ENCODE measurements at places on chromosomes 11 and 22. TPM values are rescaled to one million over a fixed set of nuclear protein-coding genes. Genes with fewer than 3 reads are reported as not detected.
A peak's percentile ranks its signal among the peaks of the same experiment; 100 is the strongest.

The OR51B2 gene
- total RNA-seq = not detected

The LYVE1 gene
- 9.7 TPM for total RNA-seq

The OR2AG2 gene
- not detected for total RNA-seq

The MYOD1 gene
- total RNA-seq = not detected

The HTR3A gene
- total RNA-seq = not detected

DNA sequence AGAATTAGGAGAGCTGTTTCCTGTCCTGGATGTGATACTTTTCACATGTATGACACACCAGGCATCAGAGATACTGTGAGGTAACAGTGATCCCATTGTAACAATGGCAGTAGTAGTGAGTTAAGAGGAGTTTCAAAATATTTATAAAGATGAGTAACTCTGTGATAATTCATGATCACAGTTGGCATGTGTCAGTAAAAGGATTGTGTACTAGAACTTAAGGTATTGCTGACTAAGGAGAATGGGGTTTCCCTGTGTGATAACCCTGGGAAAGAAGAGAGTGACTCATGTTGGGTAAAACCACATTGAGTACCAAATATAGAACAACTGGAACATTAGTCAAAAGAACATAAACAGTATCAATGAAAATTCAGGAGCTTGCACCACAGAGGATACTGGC is 22.9 kb upstream of the SLC5A1 start:
- no peaks in the 10 kb centered on the region for H3K27me3 ChIP-seq
- no peak for DNase-seq
- H3K36me3 ChIP-seq = no peaks in the 10 kb centered on the region
- no peaks in the 10 kb centered on the region for H3K4me1 ChIP-seq
- H3K27ac ChIP-seq = no peak overlapping the region
- H3K4me3 ChIP-seq = no peak overlapping the region

GRCh38 chr11:104873252-104873651 is 25.0 kb downstream of the CASP12 start:
- no peaks in the 10 kb centered on the region for H3K27me3 ChIP-seq
- no peak overlapping the region for H3K27ac ChIP-seq
- H3K4me1 ChIP-seq = no peaks in the 10 kb centered on the region

- peak overlapping the region; percentile 31 for H3K4me3 ChIP-seq
- no peak for DNase-seq
- H3K27me3 ChIP-seq = peaks cover 32% of the 10 kb centered on the region
- no peaks in the 10 kb centered on the region for H3K36me3 ChIP-seq
- peaks cover 3% of the 10 kb centered on the region for H3K4me1 ChIP-seq
- no peak overlapping the region for H3K27ac ChIP-seq
Measured at GRCh38 chr22:20964090-20964798, 2.8 kb upstream of the AIFM3 start.

DNA sequence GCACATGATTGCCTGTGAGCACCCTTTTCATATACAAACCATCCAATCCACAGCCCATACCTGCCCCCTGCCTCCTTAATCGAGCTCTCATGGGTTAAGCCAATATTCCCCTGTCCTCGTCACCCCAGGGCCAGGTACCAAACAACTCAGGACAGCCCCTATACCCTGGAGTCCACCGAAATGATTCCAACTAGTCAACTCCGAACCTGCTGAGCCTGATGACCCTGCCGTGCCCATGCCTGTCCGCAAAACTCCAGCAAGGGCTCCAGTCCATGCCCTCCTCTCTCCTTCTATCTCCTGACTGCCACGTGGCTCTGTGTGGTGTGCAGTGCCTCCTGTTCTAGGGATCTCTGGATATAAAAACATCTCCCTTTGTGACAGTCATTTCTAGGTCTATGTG is 35.5 kb upstream of the SYT13 start:
- no peak for DNase-seq
- H3K27me3 ChIP-seq = peaks cover 19% of the 10 kb centered on the region
- H3K4me1 ChIP-seq = peaks cover 6% of the 10 kb centered on the region

GRCh38 chr11:85848006-85848405 is 7.2 kb upstream of the CCDC83 start:
- no peak for DNase-seq
- no peak overlapping the region for H3K4me3 ChIP-seq
- no peaks in the 10 kb centered on the region for H3K36me3 ChIP-seq
- H3K27ac ChIP-seq = no peak overlapping the region
- H3K4me1 ChIP-seq = no peaks in the 10 kb centered on the region

DNA sequence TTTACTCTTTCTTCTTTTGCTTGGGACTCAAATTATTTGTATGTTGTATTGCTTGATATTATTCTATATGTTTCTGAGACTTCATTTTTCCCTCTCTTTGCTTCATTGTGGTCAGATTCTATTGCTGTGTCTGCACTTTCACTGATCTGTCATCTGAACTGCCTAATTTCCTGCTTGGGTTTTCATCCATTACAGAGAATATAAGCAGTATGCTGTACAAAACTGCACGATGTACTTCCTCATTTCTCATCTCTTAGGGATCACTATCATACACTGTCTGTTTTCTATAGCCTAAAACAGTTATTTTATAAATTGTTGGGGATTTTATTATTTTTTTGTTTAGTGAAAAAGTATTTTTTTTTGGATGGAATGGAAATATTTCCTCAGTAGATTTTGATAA is 736.7 kb upstream of the ANO5 start:
- H3K27ac ChIP-seq = no peak overlapping the region
- no peaks in the 10 kb centered on the region for H3K4me1 ChIP-seq
- H3K27me3 ChIP-seq = no peaks in the 10 kb centered on the region
- no peaks in the 10 kb centered on the region for H3K36me3 ChIP-seq

GRCh38 chr11:120830085-120830620 is 193.7 kb upstream of the TBCEL start:
- no peak overlapping the region for H3K4me3 ChIP-seq
- H3K27me3 ChIP-seq = peaks cover 24% of the 10 kb centered on the region
- H3K27ac ChIP-seq = no peak overlapping the region
- H3K4me1 ChIP-seq = no peaks in the 10 kb centered on the region
- no peak for DNase-seq

DNA sequence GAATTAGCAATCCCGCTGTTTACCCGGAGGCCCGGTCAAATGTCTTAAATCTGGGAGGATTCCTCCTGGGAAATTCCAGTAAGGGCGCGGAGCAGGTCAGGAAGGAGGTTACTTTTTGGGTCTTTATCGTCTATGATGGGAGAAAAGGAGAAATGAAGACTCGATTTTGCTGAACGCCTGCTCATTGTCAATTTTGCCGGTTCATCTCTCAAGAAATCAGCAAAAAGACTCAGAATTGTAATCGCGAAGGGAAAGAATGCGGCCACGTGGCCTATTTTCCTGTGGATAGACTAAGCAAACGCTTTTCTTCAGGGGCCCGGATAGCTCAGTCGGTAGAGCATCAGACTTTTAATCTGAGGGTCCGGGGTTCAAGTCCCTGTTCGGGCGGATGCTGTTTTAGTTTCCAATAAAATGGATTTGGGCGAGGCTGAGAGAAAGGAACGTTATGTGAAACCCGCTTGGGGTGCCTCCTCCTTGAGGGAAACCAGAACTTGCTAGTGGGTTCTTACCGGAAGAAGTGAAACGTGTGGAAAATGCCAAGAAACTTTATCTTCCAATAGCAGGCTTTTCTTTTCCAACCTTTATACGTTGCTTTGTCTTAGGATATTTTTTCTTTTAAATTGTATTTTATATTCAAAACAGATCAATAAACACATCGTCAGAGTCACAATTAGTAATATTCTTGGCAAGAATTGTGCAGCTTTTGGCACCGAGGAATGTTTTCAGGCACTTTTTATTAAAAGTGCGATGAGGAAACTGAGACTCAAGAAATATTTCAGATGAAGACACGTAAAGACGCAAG is 45.0 kb downstream of the OR4D9 start:
- no peaks in the 10 kb centered on the region for H3K27me3 ChIP-seq
- peak; percentile 54 for DNase-seq
- peak overlapping the region; percentile 15 for H3K4me3 ChIP-seq

GRCh38 chr11:134429106-134429505 is 17.1 kb upstream of the B3GAT1 start:
- H3K36me3 ChIP-seq = no peaks in the 10 kb centered on the region
- no peak overlapping the region for H3K27ac ChIP-seq
- no peak overlapping the region for H3K4me3 ChIP-seq
- no peaks in the 10 kb centered on the region for H3K4me1 ChIP-seq
- no peaks in the 10 kb centered on the region for H3K27me3 ChIP-seq
- no peak for DNase-seq

DNA sequence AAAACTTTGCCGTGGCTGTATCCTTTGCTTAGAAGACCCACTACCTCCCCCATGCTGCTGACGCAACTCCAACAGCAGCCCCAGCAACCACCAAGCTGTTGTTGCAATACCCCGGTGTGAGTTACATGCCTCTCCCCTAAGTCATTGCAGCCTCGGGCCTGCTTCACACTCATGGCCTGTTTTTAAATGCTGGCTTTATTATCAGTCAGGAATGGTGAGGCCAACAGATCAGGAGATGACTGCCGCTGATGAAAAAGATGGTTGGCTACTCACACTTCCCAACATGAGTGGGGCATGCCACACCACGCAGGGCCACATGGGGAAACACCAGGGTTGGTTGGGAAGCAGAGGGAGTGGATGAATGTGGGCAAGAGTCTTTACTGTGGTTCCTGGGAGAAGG is 171.5 kb upstream of the SYT13 start:
- H3K27me3 ChIP-seq = no peaks in the 10 kb centered on the region
- DNase-seq = no peak
- H3K4me1 ChIP-seq = no peaks in the 10 kb centered on the region
- H3K4me3 ChIP-seq = no peak overlapping the region
- H3K27ac ChIP-seq = no peak overlapping the region
- no peaks in the 10 kb centered on the region for H3K36me3 ChIP-seq
